Osteoblast (primary cell): ENCODE measurements at places on chromosomes 16 and 17.

- no peak for DNase-seq
Measured at GRCh38 chr16:10242097-10242496, 59.9 kb upstream of the GRIN2A start.

DNA sequence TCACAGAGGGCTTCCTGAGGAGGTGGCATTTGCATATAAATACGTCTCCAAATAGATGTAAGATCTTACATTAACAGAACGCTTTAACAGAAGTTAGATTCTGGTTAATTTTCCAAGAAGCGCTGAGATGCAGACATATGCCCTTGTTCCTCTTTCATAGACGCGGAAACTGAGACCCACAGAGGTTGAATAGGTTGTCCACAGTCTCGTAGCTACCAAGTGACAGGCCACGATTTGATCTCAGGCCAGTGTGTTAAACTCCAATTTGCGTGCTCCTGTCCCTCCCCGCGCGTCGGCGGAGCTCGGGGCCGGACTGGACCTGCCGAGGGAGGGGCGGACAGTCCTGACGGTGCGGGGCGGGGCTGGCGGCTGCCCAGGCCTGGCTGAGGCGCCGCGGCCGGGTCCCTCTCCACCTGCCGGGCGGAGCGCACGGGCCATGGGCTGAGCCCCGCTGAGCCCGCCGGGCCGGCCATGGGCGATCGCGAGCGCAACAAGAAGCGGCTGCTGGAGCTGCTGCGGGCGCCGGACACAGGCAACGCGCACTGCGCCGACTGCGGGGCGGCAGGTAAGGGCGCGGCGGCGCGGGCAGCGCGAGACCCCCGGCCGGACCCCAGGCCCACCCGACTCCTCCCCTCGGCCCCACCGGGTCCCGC is at the start of gene ADAP2:
Gene ADAP2, plus strand, starts transcription at position 402 of the 653 bp plus-strand sequence. Its CDS starts 70 bp downstream, at position 472.
- DNase-seq, result peak; percentile 73

- no peak for DNase-seq
Measured at GRCh38 chr17:76246080-76247066, 6.1 kb upstream of the RNF157 start.

- no peak for DNase-seq
Measured at GRCh38 chr16:11634312-11634711, 33.9 kb upstream of the SNN start.

DNA sequence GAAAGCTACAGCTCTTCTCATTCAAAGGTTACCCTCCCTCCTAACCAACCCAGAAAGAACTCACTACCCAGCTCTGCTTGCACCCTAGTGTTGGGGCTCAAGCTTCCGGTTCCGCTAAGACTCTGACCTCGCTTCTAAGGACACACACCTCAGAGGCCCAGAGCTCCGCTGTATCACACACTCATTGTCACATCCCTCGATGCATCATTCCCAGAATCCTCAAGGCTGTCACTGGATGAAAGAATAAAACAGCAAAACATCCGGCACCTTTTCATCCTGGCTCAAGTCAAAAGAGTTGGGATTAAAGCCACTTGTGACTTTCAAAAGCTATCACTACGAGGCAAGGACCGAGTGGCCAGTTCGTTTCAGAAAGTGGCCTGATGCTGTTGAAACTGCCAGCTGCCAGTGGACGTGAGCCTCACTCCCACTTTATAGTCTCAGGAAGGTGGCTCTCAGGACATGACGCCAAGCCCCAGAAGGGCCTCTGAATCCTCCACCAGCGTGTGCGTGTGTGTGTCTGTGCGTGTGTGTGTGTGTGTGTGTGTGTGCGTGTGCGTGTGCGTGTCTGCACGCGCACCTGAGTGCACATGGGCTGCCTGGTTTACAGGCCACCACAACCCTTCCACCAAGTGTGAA is 29.0 kb downstream of the ZFHX3 start:
- no peak for DNase-seq

DNA sequence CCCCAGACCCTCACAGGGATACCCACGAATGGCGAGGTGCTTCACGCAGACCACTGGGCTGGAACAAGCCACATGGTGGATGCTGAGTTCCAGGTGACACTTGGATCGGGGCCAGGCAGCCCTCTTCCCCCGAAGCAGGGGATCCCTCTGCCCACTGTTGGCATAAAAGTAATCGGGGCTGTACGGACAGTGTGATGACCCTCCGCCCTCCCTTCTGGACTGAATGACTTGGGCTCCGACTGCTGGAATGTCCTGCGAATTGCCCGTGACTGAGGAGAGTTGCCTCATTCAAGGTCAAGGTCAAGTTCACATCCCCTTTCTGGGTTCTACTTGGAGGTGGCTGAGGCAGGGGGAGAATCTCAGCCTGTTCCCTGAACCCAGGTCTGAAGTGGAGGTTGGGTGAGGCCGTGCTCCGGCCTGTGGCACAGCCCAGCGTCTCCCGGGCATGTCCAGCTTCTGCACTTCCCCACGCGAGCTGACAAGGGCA is 28.5 kb upstream of the CREBBP start:
- DNase-seq, result no peak

DNA sequence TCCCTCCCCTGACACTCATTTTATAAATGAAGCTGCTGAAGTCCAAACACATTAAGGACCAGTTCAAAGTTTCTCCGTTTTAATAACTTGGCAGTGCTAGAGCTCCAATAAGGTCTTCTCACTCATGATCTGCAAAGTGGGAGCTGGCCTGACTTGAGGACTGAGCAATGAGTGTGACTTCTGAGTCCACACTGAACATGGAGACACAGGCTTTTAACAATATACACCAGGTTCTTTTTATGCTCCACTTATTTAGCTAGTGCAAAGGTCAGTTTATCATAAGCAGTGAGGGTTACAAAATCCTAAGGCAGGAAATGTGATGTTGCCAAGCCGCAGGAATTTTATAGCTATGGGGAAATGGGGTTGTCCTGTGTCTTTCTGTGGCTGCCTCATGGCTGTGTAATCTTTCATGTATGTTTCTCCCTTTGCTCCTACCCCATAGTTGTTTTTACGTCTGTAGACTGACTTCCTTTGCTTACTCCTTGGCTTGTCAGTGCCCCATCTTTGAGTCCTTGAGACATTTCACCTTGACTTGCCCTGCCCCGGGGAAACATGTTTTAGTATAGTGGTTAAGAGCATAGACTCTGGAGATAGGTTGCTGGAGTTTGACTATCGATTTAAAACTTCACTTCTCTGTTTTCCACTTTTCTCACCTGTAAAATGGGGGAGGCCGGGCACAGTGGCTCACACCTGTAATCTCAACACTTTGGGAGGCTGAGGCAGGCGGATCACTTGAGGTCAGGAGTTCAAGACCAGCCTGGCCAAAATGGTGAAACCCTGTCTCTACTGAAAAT is 12.2 kb upstream of the MMD start:
- DNase-seq, result peak; percentile 95

DNA sequence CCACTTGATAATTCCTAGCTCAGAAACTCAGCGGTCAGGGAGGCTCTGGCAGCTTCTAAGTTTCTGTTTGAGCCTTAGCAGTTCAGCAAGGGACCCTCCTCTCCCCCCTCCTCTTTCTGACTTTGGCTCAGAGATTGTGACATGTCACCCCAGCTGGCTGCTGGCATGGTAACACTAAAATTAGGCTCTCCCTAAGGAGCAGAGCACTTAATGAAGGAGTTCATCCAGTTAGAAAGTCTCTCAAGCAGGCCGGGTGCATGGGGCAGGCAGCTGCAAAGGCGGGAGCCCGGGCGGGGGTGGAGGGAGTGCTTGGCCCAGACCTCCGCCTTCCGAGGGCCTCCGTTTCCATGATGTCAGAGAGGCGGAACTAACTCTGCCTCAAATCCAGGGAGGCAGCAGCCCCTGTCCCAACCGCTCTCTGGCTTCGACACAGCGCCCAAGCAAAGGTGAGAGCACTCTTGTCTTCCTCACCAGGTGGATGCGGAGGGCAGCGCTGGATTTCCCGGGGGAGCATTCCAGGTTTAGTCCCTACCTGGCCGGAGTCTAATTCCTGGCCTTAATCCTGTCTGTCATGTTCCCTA is 128.0 kb upstream of the PLCG2 start:
- DNase-seq, result no peak

DNA sequence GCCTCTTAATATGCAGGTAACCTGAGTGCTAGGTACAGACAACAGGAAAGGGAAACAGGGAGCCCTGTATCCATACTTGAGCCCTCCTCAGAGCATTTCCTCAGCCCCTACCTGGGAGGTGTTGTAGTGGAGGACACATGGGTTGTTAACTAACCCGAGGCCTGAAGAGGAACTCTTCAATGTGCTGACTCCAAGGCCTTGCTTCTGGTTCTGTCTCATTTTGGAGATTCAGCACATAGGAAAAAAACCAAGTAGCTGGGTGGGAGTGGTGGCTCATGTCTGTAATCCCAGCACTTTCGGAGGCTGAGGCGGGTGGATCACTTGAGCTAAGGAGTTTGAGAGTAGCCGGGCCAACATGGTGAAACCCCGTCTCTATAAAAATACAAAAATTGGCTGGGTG is 24.8 kb downstream of the SNX11 start:
- no peak for DNase-seq

DNA sequence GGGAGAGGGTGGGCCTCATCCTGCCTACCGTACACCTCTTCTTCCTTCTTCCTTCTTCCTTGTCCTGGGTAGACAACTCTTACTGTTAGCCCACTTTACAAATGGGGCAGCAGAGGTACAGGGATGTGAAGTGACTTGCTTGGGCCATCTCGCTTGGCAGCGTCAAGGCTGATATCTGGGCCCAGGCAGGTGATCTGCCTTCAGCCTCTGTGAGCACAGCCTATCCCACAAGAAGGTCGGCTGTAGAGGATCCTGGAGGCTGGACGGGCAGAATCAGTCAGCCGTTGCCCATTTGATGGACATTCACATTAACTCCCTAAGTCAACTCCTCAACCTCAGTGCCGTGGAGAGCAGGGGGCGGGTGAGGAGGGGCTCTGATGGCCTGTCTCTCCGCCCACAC is 317.3 kb downstream of the CPPED1 start:
- DNase-seq, result no peak

GRCh38 chr16:1293921-1294656 is 15.3 kb upstream of the UBE2I start:
- no peak for DNase-seq

DNA sequence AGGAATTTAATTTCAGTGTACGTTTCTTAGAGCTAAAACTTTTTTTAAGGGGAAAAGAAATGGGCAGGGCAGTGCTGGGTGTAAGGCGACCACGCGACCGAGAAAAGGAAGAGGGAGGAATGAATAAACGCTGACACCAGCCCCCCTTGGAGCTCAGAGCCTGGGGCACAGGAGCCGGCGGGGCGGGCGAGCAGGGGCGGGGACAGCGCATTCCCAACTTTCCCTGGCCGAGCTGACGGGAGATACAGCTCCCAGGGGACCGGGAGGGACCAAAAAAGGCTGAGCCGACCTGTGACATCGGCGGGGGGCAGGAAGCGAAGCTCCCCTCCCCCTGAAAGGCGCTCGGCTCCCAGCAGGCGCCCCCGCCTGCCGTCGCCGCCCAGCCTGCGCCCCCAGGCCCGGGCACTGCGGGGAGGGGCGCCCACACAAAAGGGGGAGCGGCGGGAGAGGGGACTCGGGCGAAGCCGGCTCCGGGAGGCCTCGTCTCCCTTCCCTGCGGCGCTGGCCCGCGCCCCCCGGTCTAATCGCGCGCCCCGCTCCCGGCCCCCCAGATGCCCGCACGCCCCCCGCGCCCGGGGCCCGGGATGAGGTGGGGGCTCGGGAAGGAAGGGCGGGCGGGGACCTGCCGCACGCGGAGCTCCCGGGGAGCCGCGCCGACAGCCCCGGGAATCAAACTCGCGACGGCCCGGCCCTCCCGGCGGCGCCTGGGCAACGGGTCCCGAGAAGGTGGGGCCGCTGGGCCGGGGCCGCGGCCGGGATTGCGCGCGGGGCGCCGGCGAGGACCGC is 622 bp downstream of the CUEDC1 start:
- peak; percentile 91 for DNase-seq

- DNase-seq, result no peak
Measured at GRCh38 chr16:10466861-10467260, 81.0 kb downstream of the ATF7IP2 start.

- peak; percentile 68 for DNase-seq
Measured at GRCh38 chr17:4710693-4711634, 532 bp downstream of the ARRB2 start.

- no peak for DNase-seq
Measured at GRCh38 chr16:89562939-89563338, 2.5 kb downstream of the RPL13 start.

DNA sequence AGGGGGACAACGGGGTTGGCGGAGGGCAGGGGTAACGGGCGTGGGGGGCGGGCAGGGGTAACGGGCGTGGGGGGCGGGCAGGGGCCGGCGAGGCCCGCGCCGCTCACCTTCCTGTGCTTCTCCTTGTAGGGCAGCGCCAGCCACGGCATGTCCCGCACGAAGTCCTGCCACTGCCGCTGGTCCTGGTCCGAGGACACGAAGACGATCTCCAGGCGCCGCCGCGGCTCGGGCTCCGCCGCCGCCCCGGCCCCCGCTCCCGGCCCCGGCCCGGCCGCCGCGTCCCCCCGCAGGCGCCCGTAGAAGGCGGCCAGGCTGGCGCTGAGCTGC is 401 bp downstream of the NXN start:
- no peak for DNase-seq

DNA sequence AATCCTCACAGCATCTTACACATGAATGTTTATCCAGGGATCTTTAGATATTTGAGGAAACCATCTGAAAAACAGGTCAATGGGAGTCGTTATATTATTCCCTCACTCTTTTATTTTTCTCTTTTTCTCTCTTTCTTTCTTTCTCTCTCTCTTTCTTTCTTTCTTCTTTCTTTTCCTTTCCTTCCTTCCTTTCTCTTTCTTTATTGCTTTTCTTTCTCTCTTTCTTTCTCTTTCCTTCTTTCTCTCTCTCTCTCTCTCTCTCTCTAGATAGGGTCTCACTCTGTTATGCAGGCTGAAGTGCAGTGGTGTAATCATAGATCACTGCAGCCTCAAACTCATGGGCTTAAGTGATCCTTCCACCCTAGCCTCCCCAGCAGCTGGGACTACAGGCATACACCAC is 20.3 kb upstream of the OR4D1 start:
- DNase-seq, result no peak

- no peak for DNase-seq
Measured at GRCh38 chr16:85422196-85422631, 190.9 kb upstream of the GSE1 start.

- no peak for DNase-seq
Measured at GRCh38 chr16:80038566-80038965, 438.0 kb upstream of the MAF start.

- no peak for DNase-seq
Measured at GRCh38 chr17:31541559-31541958, 150.1 kb downstream of the RAB11FIP4 start.

DNA sequence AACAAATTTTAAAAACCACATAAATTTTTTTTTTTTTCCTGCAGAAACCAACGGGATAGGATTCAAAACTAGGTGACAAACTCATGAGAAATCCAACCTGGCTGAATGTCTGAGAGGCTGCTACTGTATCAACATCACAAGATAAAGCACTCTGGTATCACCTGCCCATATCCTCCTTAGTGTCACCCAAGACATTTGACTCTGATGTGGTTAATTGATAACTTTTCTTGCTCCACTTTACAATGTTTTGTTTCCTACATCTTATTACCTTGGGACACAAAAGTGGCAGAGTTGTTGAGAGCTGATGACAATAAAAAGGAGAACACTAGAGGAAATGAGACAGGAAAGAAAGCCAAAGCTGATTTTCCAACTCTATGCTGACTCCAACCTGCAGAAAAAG is 4.0 kb upstream of the FBXL20 start:
- DNase-seq, result no peak
